Right forelimb (tissue), 1 donor: ENCODE measurements at places on chromosomes 16 and 17.

DNA sequence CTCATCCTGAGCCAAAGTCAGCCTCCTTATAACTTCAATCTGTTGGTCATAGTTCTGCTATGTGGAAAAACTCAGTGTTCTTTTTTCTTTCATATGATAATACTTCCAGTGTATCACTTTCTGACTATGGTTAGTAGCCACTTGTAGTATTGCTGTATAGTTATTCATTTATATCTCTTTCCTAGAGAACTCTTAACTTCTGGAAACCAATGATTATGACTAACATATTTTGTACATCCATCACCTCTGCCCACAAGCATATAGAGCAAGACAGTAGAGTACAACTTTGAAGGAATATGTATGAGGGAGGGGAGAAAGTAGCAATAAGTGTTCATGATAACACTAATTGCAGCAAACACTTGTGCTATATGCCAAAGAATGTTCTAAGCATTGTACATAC, 38.6 kb downstream of the COX10 start:
- DNase-seq, result no peak

DNA sequence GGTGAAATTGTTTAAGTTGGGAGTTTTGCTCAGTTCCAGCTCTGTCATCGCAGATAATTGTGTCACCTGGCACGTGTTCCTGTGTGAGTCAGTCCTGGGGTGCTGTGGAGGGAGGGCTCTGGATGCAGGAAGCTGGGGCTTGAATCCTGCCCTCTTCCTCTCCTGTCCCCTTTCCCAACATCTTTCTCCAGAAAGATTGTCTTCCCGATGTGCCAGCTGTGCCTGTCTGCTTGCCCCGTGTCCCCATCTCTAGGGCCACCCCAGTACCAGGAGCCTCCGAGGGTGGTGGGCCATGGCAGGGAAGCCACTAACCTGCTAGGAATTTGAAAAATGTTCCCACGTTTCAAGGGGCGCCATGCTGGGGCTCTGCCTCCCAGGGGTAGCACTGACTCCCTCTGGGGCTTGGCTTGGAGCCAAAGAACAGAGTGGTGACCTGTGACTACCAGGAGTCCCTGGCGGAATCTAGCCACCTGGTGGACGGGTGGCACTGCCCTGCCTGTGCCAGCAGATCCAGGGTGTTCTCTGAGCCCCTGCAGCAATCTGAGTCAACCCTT, 198.1 kb downstream of the ENGASE start:
- no peak for DNase-seq

DNA sequence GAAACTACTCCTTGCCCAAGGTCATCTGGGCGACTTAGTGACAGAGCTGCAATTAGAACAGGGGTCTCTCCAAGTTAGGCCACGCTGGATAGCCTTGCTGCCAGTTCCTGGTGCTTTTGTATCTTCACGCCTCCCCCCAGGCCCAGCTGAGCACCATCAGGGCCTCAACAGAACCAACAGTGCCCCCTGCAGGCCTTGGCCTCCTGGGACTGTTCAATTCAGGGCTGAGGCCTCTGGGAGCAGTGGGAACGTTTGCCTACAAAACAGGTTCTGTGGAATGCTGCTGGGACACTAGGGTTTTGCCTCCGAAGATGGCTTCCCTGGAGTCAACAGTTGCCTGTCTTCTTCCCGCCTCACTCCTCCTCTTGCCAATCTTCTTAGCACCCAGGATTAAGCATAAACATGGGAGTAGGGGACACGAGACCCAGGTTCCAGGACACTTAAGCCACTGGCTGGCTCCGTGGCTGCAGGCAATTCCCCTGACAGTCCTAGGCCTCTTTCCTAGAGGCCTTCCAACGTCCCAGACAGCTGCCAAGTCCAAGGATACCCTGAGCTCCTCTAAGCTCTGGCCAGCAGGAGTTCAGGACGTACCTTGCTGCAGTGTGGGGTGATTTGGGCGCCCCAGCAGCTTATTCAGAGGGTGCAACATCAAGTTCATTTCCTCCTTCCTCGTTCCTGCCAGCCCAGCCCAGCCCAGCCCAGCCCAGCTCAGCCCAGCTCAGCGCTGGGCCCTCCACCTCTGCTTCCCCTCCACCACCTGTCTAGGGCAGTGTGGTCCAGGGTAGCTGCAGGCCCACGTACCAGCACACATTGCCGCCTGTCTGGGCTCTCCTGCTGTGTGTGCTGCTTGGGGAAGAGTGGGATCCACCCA, 246.6 kb upstream of the RPL38 start:
- DNase-seq, result peak; percentile 45

DNA sequence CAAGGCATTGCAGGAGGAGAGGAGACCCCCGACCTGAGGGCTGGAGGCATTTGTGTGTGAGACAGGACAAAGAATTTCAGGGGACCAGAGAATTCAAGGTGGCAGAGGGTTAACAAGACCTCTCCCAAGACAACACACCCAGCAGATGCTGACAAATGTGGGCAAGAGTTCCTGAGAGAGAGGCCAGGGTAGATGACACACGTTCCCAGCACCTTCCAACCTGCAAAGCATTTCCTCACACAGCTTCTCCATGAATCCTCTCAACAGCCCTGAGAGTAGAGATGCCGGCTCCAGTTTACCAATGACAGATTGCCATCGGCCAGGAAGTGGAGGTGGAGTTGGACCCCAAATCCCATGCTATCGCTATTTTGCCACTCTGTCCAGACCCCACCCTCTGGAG, 25.0 kb downstream of the WNT3 start:
- no peak for DNase-seq

- no peak for DNase-seq
These were observed 787 bp downstream of the PRKAR1A start for GRCh38 chr17:68512960-68513474.

- peak; percentile 87 for DNase-seq
These were observed 38.9 kb downstream of the MYH3 start for GRCh38 chr17:10618202-10618635.

DNA sequence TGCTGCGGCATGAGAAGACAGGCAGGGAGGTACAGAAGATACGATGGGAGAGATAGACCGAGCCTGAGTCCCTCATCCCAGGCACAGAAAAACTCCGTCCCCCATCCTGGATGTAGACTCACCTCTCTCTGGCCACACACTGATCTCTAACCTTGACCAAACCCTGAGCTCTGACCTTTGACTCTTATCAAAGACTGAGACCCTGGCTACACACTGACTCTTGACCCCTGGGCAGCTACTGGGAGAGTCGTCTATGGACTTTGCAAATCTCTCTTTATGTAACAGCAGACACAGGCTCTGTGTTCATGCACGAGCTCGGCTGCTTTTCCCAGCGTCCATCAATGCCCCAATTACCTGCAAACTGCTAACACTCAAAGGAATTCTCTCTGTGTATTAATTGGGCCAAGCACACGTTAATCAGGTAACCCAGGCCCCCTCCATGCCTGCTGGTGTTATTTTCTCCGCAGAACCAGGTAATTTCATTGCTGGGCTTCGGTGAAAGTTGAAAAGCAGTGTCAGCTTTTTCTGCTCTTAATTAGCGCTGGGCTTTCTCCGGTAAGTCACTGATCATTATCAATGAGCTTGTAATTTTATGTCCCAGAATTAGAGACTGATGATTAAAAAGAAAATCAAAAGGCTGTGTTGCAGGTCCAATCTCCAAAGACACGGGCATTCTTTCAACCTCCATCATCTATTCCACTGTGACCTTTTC, 179.4 kb upstream of the NLRP1 start:
- no peak for DNase-seq

- no peak for DNase-seq
These were observed 282.2 kb downstream of the MAP2K6 start for GRCh38 chr17:69696650-69697049.

DNA sequence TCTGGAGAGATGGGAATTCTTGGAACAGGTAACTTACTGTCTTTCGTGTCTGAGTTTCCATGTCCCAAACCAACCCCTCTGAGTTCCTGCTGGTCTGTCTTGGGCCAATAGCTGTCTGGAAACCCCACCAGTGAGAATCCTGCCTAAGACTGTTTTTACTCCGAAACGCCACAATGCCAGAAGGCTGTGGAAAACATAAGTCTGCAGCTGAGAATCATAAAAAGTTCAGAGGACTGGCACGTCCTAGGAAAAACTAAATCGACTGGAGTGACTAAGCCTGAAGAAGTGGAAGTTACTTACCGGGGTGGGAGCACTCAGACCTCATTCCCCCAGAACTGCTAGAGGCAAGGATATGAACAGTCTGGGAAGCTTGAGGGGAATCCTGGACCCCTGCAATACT, 13.3 kb downstream of the LRRC75A start:
- peak; percentile 74 for DNase-seq

DNA sequence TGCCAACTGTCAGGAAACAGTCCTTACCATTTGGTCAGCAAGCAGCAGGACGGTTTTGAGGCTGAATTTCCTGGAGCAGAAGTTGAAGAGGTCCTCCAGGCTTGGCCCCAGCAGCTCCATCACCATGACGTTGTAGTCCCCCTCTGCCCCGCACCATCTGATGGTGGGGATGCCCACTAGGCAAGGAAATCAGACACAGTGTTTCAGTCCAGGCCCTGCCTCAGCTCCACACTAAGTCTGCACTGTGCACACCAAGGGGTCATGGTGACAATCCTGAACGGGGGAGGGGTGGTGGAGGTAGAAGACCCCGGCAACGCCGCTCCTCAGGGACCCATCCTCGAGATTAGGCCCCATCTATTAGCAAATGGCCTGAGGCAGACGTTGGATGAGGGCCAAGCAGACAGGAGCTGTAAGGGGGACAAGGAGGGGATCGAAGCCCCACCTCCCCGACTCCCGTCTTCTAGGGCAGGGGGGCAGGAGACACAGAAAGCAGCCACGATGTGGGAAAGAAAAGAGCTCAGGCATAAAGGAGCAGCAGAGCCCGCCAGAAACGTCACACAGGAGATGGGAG, 18.0 kb downstream of the CSNK1D start:
- DNase-seq, result no peak

DNA sequence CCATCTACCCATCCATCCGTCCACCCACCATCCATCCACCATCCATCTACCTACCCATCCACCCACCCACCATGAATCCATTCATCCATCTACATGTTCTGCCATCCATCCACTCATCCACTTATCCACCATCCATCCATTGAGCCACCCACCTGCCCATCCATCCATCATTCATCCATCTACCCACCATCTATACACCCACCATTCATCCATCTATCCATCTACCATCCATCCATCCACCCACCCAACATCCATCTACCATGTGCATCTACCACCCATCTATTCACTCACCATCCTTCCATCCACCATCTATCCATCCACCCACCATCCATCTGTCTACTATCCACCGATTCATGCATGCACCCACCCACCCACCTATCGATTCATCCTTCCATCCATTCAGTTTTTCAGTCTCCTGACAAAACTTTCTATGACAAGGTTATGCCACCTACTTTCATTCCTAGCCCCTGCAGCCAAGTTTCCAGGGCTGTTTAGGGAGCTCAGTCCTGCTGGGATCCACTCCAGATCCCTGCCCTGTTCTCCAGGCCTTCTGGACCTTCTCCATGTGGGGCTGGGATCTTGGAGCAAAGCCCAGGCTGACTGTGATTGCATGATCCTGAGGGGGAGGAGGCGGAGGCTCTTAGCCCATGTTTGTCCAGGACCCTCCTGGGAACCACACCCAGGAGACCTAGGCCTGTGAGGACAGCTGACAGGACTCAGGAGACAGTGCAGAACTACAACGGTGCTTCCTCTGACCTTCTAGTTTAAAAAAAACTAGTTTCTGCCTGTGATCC, 27.4 kb downstream of the BCO1 start:
- peak; percentile 50 for DNase-seq

DNA sequence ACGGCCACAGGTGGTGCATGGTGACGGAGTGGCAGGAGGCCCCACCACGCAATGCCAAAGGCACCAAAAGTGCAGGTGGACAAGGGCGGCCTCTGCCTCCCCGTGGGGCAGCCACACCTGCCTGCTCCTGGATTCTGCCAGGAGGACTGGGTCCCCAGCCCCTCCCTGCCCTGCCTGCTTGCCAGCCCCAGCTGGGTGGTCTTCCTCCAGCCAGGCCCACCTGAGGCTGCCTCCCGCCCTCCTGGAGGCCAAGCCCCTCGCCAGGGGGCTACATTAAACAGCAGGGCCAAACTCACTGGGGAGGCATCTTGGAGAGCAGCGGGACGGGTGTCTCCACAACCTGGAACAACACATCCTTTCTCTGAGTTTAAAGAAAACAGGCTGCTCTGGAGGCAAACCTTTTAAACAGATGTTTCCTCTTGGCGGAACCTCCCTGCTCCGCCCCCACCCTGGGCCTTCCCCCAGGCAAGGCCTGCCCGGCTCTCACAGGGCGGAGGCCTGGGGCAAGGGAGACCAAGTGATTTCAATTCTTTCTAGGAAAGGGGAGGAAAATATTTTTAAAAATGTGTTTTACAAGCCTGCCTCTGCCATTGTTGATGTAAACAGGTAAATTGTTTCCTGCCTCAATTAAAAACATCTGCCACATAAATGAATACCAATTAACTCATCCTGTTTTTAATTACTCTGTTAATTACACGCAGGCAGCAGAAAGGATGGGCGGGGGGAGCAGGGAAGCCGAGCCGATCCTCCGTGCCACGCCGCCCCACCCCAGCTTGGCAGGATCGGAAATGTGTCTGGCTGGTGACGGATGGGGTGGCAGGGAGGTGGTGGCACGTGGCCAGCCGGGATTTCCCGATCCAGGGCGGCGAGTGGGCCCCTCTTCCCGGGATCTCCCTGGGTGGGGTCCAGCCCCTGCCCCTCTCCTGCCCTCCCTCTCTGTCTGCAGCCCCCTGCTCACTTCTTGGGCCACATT, 54.4 kb upstream of the PABPN1L start:
- DNase-seq, result peak; percentile 93

GRCh38 chr16:63372815-63373214, 1336.6 kb upstream of the CDH8 start:
- DNase-seq, result no peak

DNA sequence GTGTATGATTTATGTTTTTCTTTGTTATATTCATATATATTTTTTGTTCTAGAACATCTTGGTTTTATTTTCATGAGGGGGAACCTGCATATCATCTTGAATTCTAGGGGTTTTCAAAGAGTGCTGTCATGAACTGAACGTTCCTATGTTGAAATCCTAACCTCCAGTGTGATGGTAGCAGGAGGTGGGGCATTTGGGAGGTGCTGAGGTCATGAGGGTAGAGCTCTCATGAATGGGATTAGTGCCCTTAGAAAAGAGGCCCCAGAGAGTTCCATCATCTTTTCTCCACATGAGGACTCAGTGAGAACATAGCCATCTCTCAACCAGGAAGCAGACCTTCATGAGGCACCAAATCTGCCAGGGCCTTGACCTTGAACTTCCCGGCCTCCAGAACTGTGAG, 34.6 kb upstream of the CCDC182 start:
- DNase-seq, result no peak

DNA sequence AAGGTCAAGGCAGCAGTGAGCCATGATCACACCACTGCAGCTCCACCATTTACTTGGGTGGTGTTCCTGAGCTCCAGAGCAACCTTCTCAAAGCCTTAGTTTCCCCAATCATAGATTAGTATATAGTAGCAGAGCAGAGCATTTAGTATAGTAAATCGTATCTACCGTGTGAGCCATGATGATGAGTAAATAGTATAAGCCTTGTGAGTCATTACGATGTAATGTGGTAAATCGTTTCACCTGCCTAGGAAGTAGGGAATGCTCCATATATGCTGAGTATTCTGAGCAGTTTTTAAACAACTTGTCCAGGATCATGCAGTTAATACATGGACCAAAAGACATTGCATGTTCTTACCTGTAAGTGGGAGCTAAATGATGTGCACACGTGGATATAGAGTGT, 66.4 kb downstream of the SCNN1B start:
- no peak for DNase-seq

GRCh38 chr17:60901242-60901641, 223.6 kb downstream of the BCAS3 start:
- DNase-seq, result no peak
